ENCODE measurements at places on chromosomes 6 and 20.

- no peak for DNase-seq
Measured at GRCh38 chr6:126071000-126071647, 84.8 kb downstream of the TRMT11 start.

DNA sequence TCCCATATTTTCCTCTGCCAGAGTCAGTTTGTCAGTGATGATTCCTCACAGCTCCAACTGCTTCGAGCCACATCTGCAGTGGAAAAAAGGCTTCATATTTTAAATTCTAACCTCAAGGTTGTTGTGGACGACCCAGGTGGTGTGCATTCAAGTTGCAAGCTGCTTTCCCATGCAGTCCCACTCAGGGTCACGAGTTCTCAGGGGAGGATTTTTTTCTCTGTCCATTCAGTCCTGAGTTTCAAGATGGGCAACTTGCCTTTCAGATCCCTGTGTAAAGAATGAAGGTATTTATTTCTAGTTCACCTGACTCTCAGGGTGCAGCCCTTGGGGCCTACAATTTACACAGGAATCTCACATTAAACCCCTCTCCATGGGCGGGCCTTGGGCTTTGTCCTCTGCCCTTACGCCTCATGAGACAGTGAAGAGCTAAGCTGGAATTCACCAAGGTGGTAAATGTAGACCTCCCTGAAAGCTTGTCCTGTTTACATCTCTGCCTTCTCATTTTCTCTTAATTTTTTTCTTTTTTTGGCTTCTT is 65.9 kb downstream of the TPD52L1 start:
- DNase-seq: no peak

DNA sequence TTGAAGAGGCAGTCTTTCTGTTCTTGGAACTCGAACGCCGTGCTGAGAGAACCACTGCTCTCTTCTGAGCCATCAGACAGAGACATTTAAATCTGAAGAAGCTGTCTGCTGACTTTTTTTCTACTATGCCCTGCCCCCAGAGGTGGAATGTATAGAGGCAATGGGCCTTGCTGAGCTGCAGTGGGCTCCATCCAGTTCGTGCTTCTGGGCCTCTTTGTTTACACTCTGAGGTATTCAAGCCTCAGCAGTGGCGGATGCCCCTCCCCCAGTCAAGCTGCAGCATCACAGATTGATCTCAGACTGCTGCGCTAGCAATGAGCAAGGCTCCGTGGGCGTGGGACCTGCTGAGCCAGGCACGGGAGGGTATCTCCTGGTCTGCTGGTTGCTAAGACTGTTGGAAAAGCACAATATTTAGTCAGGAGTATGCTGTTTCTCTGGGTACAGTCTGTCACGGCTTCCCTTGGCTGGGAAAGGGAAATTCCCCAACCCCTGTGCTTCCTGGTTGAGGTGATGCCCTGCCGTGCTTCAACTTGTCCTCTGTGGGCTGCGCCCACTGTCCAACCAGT is 526.8 kb downstream of the CD109 start:
- no peak for DNase-seq

GRCh38 chr6:42326248-42326647 is 108.6 kb upstream of the MRPS10 start:
- no peak for DNase-seq

GRCh38 chr6:56953597-56954402 is 1.1 kb upstream of the BEND6 start:
- no peak for DNase-seq

GRCh38 chr6:134253681-134254080 is 64.2 kb downstream of the SGK1 start:
- DNase-seq: no peak

DNA sequence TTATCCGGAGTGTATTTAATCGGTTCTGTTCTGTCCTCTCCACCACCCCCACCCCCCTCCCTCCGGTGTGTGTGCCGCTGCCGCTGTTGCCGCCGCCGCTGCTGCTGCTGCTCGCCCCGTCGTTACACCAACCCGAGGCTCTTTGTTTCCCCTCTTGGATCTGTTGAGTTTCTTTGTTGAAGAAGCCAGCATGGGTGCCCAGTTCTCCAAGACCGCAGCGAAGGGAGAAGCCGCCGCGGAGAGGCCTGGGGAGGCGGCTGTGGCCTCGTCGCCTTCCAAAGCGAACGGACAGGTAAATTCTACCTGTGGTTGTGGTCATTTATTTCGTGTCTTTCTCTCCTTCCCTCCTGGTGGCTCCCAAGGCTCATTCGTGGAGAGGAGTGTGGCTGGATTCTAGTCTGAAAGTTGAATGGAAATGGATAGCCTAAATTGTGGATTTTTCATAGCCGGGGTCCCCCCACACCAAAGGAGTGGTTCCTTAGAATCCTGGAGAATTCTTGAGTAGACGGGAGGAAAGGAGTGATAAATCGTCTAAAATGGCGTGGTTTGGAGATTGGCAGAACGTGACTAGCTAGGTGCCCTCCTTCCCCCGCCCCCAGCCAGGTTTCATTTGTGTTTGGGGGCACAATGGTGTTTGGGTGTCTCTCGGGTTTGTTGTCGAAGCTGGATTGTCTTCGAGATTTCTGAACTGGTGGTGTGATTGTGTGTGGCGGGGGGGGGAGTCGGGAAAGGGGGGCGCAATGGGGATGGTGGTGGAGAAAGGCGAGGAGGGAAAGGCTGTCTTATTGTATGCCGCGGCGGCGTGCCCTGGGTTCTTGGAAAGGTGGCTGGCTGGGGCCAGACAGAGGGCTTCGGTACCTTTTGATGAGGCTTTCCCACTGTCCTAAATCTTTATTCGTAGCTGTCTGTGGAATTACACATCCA is 673 bp downstream of the MARCKS start:
- peak; percentile 85 for DNase-seq

DNA sequence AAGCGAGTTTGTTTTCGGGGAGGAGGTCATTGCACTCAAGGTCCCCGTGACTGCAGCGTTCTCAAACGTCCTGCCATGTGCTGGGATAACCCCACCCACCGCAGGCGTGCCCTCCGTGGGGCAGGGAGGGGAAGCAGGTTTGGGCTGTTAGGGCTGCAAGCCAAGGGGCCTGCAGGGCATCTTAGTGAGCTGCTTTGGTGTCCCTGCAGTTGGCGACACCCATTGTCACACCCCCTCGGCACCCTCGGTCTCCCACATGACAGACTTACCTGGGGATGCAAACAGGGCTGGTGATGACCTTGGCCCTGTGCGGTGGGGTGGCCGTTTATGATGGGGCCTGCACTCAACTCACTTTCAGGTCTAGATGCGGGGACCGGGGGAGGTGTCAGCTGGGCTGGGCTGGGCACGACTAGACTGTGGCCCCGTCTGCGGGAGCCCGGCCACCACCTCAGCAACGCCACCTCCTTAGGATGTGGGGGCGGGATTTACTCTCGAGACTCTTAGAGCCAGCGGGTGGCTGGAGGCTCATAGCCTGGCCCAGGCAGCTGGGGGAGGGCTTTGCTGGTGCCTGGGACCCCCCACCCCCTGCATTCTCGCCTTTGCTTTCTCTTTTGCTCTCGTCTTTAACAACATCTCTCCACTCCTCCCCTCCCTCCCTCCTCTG is 6.5 kb upstream of the GATA5 start:
- no peak for DNase-seq

DNA sequence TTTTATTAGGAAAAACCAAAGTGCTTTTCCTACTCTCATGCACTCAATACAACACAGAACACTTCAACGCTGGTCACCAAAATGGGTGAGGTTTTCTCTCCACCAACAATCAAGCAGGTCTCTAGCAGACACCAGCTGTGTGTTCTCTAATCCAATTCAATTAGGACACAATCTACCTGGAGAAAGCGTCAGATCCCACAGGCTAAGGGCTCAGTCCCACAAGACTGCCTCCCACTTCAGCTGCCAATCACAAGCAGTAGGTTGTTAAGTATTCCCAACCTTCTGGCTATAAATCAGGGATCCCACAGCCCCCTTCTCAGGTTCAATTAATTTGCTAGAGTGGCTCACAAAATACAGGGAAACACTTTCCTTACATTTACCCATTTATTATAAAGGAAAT is 47.7 kb downstream of the STMND1 start:
- no peak for DNase-seq

DNA sequence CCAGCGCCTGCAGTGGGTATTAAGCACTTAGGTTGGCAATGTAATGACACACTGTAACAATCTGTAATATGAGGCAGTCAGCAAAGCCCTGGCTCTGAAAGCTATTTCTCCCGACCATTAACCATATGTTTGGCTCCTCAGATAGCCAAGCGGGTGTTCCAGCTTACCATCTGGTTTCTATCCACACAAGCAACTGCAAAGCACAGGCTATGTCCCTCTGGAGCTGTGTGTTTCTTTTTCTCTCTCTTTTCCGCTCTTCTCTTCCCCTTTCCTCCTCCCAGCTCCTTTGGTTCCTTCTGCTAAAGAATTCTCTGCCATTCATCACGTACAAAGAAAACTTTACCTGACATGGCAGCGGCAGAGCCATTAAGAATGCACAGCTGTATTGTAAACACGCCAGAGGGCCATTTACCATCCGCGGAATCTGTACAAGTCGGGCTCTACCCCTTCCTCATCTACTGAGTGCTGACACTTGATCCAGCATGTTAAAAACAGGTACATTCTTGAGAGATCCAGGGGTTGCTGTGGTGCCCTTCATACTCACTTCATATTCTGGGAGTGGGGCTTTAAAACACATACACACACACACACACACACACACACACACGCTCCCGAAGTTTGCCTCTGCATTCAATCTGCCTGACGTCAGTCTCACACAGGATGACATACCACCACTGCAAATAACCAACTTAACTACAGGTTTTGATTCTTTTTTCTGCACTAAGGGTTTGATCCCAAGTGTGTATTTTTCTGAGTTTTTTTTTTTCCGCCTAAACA is 77.2 kb downstream of the BACH2 start:
- DNase-seq: peak; percentile 87

DNA sequence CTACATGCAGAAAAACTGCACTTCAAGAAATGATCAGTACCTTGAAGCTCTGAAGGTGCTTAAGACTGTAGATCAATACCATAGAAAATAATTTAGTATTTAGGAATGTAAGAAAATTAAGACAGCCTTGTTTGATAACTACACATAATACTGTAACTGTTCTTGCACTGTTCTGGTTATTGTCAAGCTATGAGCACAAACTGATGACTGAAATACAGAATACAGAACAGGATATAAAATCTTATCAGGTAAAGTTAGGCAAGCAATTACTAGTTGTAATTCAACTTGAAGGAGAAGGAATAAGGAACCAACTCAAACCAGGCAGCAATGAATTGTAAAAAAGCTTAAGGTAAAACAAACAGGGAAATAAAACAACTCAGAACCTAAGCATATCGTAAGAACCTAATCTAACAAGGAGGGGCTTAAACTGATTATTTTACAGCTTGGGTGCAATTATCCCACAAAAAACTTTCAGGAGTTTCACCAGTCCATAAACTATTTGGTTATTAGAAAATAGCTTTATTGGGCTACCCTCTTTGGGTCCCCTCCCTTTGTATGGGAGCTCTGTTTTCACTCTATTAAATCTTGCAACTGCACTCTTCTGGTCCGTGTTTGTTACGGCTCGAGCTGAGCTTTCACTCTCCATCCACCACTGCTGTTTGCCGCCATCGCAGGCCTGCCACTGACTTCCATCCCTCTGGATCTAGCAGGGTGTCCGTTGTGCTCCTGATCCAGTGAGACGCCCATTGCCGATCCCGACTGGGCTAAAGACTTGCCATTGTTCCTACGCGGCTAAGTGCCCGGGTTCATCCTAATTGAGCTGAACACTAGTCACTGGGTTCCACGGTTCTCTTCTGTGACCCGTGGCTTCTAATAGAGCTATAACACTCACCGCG is 97.7 kb downstream of the ATG5 start:
- DNase-seq: no peak

DNA sequence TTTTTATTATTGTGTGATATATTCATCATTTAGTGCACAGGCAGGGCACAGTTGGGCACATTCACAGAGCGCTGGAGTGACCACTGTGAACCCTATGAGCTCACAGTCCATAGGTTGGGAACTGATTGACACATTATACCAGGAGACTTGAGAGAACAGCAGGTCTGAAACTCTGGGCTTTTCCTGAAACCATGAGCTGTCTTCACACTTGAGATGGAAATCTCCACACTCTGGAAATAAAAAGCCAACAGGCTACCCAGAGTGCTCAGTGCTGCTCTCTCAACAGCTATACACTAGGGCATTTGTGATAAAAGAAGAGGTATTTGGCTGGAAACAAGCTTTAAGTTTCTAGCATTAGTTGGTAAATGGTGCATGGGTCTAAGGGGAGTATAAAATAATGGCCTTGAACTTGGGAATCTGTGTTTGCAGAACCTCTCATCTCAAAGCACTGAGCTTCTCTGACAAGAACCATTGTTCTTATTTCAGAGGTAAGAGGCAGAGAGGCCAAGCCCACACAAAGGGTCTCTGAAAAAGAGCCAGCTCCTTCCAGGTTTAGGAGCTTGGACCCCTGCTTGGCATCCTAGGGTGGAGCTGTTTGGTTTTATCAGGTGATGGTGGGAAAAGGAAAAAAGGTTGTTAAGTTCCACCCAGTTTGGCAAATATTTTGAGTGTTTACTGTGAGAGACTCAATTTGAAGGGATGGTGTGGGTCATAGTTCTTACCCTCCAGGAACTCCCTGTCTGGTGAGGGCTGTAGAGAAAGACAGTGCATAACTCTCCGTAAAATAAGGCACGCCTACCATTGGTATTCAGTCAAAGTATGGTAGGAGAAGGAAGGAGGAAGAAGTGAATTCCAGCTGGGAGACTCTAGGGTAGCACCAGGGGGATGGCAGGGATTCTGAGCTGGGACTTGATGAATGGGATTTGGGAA is 14.5 kb downstream of the CHMP4B start:
- DNase-seq: no peak

DNA sequence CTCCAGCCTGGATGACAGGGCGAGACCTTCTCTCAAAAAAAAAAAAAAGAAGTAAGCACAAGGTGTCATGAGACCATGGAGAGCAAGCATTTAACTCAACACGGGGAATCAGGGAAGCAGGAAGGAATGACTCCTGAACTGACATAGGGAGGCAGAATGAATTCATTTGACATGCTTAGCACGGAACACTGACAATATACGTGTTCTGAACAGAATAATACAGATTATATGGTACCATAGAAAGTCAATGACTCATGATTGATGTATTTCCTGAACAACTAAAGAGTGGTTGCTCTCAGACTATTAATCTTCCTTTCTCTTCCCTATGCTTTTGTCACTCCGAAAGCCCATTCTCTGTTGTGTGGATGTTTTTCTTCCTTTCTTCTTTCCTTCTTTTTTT is 20.7 kb upstream of the ASIP start:
- DNase-seq: no peak

DNA sequence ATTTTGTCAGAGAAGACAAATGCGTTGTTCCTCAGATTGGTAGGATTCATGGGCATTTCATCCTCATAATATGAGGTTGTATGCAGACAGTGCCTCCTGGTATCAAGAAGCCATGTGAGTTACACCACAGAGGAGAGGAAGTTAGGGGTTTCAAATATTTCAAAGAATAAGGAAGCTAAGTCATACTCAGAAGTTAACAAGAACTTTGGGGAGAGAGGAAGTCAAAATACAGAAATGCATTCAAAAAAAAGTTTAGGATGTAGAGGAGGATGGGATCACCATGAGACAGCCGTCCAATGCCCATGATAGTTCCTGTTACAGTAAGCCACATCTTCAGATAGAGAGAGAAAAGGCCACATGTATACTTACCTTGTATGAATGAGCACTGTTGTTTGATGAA is 22.3 kb downstream of the HLA-DOB start:
- no peak for DNase-seq

GRCh38 chr6:119209452-119210205 is 131.2 kb upstream of the FAM184A start:
- no peak for DNase-seq

- peak; percentile 48 for DNase-seq
Measured at GRCh38 chr6:118263921-118264486, 284.1 kb upstream of the PLN start.

GRCh38 chr6:34491091-34491430 is 25.2 kb downstream of the PACSIN1 start:
- DNase-seq: no peak

GRCh38 chr6:134990262-134990661 is 40.4 kb upstream of the ALDH8A1 start:
- DNase-seq: no peak
